ENCODE measurements at places on chromosomes 13 and 19. TPM values are rescaled to one million over a fixed set of nuclear protein-coding genes. Genes with fewer than 3 reads are reported as not detected.

ZNF708 gene
- 16.5 TPM for total RNA-seq

SLC6A16 gene
- total RNA-seq, result under 0.01 TPM

SLC5A5 gene
- not detected for total RNA-seq

ZNF888 gene
- total RNA-seq, result 12.3 TPM

PLIN4 gene
- not detected for total RNA-seq

KLC3 gene
- total RNA-seq, result 33.4 TPM

SHANK1 gene
- total RNA-seq, result not detected

FXYD7 gene
- total RNA-seq, result not detected

NPHS1 gene
- not detected for total RNA-seq

DMKN gene
- total RNA-seq, result 24.3 TPM

LILRB2 gene
- total RNA-seq, result not detected

GAPDHS gene
- not detected for total RNA-seq

ZNF460 gene
- 95.8 TPM for total RNA-seq

DMRTC2 gene
- not detected for total RNA-seq

ZNF444 gene
- total RNA-seq, result 17.8 TPM

ASF1B gene
- total RNA-seq, result 3.9 TPM

ZNF98 gene
- 1.2 TPM for total RNA-seq

ZNF823 gene
- 18.7 TPM for total RNA-seq

ZNF610 gene
- 0.98 TPM for total RNA-seq

FFAR1 gene
- total RNA-seq, result not detected

OR7A17 gene
- not detected for total RNA-seq

ZNF44 gene
- total RNA-seq, result 16.9 TPM

OR10H1 gene
- total RNA-seq, result not detected

PTPRS gene
- 156 TPM for total RNA-seq

C5AR2 gene
- under 0.01 TPM for total RNA-seq

EXOC3L2 gene
- 0.11 TPM for total RNA-seq

TDRD12 gene
- 2.6 TPM for total RNA-seq

PLVAP gene
- not detected for total RNA-seq

PTH2 gene
- total RNA-seq, result not detected

NBEA gene
- total RNA-seq, result 1.2 TPM

TMEM91 gene
- total RNA-seq, result 12.2 TPM
